Fibroblast of skin of scalp (primary cell): ENCODE measurements at places on chromosomes 5 and 9.

- DNase-seq, result no peak
Measured at GRCh38 chr9:136608348-136609159, 54.2 kb upstream of the EGFL7 start.

GRCh38 chr5:65760504-65761275, 38.7 kb downstream of the NLN start:
- peak; percentile 67 for DNase-seq

- no peak for DNase-seq
Measured at GRCh38 chr5:117863586-117864296, 1124.6 kb downstream of the DTWD2 start.

DNA sequence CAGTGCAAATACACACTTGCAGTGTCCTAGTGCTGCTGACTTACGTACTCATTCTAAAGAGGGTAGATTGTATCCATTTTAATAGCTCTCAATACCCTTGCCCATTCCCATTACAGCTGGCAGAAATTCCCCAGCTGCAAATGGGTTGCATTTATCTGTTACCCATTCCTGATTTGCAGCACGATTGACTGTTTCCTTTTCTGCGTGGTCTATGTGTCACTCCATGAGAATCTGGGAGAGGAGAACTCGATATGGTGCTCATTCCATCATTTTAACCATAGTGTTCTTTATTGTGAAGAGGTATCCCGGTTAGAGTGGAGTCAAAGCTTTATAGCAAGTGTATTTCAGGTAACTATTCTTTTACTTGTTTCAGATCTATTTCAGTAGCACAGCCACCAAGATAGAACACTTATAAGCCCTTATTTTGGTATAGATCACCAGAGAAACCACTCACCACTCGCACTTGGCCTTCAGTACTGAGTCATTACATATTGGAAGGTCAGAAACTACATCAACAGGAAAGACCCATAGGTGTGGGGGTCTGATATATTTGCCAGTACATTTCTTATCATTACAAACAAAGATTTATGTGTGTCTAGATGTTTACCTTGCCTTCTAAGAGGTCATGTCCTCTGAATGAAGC, 139.5 kb downstream of the MUSK start:
- peak; percentile 29 for DNase-seq

GRCh38 chr9:131279196-131279862, 3.0 kb upstream of the FAM78A start:
- DNase-seq, result no peak

- no peak for DNase-seq
Measured at GRCh38 chr9:83330207-83331196, 207.7 kb downstream of the FRMD3 start.

- DNase-seq, result peak; percentile 68
Measured at GRCh38 chr5:140214831-140215230, 39.8 kb downstream of the CYSTM1 start.

GRCh38 chr5:66041627-66042026, 102.5 kb upstream of the SREK1 start:
- peak; percentile 47 for DNase-seq

DNA sequence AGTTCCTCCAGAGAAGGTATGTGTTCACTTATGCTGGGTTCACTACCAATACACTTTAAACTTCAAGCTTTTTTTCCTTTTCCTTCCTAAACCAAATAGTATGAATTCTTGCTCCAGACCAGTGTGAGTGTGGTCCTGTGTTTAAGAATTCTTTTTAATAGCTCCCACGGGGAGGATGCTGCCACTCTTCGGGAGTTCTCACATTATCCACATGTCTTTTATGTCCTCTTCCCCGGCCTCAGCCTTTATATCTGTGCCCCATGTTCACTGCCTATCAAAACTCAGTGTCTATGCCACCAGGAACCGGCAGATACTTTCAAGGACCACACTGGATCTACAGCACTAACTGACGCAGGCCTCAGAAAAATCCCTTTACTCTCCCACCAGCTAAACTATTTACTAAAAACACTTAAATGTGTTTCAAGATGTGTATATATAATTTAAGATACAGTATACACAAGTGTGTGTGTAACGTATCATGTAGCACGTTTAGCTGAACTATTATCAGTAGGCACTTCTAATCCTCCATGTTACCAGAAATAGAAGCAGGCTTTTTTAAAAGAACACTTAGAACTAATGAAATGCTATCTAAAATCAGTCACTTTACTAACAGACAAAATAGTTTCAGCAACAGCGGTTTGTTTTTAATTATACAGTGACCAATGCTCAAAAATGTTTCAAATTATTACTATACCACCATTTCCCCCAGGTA, 88.0 kb downstream of the PLPP1 start:
- DNase-seq, result peak; percentile 60

GRCh38 chr9:13737885-13738284, 458.4 kb upstream of the MPDZ start:
- no peak for DNase-seq

GRCh38 chr5:16857635-16858034, 78.5 kb downstream of the MYO10 start:
- no peak for DNase-seq

DNA sequence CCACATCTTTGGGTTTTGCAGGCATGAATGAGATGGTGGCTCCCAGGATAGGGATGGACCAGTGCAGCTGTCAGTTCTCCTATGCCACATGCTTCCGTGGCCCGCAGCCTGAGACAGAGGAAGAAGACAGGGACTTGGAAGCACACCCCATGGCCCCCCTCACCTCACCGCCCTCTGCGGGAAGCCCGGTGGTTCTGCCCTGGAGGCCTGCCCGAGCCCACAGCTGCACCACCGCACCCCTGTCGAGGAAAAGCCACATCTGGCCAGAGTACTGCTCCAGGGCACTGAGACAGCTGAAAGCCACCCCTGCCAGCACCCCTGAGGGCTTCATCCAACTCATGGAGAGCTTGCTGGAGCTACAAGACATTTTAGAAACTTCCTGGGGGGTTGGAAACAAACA, 7.6 kb upstream of the TRMT10B start:
- no peak for DNase-seq

DNA sequence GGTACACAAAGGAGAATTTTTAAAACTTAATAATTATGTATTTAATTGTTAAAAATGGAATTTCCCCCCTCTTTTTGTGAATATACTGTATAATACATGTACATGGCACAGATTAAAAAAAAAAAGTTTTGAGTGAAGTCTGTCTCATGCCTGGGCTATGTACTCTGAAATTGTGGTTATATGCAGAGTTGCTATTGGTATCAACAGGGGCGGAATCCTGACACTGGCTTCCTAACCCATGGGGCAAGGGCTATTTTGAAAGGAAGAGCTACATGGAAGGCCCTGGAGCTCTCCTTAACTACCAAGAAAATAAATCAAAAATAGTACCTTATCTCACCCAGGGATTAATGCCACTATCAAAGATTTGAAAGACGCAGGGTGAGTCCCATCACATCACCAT, 865 bp upstream of the FAM193B start:
- DNase-seq, result no peak

DNA sequence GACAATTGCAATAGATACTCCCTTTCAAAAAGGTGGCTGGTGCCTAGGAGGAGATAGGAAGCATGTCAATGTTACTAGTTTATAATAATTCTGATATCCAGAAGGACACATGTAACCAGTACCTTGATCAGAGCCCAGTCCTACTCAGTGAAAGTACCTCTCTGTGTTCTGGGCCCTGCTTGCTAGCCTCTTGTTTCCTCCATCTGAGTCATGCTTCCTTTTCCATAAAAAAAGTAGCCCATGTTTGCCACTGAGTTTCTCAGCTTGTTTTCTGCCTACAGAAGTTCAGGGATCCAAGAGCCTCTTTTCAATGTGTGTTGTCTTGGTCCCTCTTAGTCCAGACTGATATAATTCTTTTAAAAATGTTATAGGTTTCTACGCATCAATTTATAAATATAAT, 149.0 kb downstream of the SSBP2 start:
- no peak for DNase-seq

DNA sequence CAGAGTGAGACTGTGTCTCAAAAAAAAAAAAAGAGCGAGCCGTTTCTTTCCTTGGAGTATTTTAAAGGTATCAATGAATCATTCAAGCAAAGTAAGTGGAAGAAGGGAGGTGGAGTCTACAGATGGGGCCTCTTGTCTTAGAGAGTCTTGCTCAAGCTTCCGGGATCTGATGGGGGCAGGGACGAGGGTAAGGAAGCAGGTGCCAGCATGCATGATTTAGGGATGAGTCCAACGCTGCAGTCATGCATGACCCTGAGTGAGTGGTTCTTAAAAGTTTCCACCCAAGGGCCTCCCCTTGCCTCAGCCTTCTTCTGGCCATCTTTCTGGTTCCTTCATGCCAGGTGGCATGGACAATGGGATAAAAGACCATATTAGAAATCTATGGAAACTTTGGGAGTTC, 79.6 kb downstream of the MYO10 start:
- DNase-seq, result no peak

GRCh38 chr5:134000696-134001453, 3.9 kb downstream of the VDAC1 start:
- no peak for DNase-seq

GRCh38 chr9:33233626-33234342, 6.2 kb upstream of the SPINK4 start:
- peak; percentile 78 for DNase-seq

- peak; percentile 31 for DNase-seq
Measured at GRCh38 chr5:115297031-115297430, 577 bp upstream of the CCDC112 start.

DNA sequence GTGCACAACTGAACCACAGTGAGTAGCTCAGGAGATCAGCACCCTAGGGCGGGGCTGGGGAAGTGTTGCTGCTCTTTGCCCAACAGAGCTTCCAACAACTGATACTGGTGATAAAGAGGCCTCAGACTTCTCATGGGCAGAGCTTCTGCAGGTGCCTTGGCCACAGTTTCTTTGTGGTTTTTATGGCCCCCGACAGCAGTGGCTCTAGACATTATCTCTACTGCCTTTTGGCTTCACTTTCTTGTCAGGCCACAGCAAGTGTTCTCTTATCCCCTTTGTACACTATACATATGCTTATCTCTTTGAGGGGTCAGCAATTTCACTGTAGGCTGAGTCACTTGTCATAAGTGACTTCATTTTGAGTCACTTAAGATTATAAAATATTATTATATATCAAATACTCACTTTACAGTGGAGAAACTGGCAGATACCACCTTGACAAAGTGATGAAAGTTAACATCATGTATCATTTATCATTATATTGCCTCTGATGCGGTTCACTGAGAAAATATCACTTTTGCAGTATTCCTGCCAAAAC, 90.9 kb upstream of the COX7C start:
- DNase-seq, result no peak

DNA sequence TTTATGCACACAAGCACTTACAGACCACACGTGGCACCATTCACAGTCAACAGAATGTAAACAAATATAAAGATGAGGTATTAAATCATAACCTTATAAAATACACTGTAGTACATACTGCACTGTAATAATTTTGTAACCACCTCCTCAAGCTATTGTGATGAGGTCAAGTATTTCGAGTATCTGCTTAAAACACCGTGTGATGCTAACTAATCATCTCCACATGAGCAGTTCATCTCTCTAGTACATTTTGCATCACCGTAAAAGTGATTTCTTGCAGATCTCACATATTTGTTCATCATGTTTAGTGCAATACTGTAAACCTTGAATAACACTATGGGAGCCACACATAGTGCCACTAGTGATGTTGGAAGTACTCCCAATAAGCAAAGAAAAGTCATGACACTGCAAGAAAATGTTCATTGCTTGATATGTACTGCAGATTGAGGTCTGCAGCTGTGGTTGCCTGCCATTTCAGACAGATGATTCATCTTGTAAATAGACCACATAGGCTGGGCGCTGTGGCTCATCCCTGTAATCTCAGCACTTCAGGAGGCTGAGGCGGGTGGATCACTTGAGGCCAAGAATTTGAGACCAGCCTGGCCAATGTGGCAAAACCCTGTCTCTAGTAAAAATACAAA, 44.3 kb downstream of the FOXB2 start:
- DNase-seq, result peak; percentile 81

GRCh38 chr5:93417490-93417889, 163.5 kb downstream of the NR2F1-AS1 start:
- no peak for DNase-seq

DNA sequence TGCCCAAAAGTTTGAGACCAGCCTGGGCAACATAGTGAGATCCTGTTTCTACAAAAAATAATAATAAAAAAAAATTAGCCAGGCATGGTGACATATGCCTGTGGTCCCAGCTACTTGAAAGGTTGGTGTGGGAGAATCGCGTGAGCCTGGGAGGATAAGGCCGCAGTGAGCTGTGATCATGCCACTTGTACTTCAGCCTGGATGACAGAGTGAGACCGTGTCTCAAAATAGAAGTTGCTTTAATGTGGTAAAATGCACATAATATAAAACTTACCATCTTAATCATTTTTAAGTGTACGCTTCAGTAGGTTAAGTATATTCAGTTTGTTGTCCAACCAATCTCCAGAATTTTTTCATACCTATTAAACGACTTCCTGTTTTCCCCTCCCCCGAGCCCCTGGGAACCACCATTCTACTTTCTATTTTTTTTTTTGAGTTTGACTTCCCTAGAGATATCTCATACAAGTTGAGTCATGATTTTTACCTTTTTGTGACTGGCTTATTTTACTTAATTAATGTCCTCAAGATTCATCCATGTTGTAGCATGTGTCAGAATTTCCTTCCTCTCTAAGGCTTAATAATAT, 120.1 kb upstream of the POC5 start:
- no peak for DNase-seq

DNA sequence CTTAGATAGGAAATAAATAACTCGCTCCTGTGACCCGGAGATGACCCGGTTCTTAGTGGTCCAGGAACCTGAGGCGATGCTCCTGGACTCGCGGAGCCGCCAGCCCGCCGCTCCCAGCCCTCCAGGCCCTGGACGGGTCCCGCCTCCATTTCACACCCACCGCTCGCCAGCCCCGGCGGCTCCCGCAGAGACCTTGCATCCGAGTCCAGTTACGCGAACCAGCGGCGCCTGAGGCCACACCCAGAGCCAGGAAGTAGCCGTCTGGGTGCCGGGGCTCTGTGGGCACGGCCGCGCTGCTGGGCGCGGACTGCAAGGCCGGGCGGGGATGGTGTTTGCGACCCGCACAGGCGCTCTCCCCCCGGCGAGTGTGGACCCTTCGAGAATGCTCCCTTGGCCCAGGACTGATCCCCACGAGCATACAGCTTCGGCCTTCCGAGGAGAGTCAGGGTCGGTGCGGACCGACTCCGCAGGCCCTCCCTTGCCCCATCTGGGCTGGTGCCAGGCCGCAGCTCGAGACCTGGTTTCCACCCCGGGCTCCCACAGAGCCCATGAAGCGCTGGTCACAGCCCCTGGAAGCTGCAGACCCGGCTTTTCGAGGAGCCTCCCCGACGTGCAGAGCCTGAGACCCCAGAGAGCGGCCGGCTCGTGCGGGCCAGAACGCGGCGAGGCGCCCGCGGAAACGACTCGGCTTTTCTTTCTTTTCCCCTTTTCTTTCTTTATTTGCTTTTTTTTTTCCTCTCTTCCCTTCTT, 5.2 kb upstream of the BARX1 start:
- no peak for DNase-seq
